Activated T-helper 1 cell treated with Interleukin-2 at 50 U/mL for 16 hours (primary cell): ENCODE measurements at places on chromosomes 11 and 22.

DNA sequence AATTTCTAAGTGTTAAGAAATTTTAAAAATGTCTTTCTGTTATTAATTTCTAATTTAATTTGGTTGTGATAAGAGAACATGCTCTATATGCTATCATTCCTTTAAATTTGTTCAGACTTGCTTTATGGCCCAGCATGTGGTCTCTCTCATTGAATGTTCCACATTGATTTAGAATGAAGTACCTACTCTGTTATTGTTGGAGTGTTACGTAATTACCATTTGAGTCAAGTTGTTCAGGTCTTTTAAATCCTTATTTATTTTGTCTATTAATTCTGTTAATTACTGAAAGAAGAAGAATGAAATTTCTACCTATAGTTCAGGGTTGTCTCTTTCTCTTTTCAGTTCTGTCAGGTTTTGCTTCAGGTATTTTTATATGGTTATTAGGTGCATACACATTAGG lies 57.0 kb downstream of the PRMT3 start:
- no peak for DNase-seq

GRCh38 chr22:36745301-36745995 lies 30.5 kb downstream of the IFT27 start:
- DNase-seq, result no peak

- DNase-seq, result no peak
Observed at GRCh38 chr11:1333091-1333772, 23.8 kb upstream of the TOLLIP start.

- no peak for DNase-seq
Observed at GRCh38 chr22:41919357-41920224, 4.7 kb upstream of the SHISA8 start.

DNA sequence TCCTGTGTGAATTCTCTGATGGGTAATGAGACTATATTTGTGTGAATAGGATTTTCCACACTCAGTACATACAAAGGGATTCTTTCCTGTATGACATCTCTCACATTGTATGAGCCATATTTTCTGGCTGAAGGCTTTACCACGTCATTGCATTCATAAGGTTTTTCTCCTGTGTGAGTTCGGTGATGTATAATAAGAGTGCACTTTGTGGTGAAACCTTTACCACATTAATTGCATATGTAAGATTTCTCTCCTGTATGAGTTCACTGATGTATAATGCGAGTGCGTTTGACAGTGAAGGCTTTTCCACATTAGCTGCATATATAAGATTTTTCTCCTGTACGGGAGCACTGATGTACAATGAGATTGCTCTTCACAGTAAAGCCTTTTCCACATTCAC lies 455.4 kb upstream of the CNTN5 start:
- no peak for DNase-seq

DNA sequence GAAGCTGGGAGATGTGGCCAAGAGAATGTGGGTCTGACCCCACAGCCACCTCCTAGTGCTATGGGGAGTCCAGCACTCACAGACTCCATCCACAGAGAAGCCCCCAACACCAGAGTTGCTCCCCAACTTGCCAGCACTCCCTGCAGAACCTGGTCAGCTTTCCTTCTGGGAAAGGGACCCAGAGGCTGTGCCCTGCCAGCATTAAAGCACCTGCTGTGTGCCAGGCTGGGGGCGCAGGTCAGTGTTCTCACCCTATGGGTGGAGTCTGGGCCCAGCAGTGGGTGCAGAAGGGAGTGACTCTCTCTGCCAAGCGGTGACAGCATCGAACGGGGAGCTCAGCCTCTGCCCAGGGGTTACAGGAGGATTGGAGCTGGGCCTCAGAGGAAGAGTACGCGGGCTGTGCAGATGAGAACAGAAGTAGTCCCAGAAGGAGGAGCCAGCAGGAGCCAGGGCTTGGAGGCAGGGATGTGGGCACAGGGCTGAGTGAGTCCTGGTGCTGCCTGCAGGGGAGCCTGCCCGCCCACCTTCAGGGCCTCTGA lies 114.4 kb downstream of the MPPED1 start:
- no peak for DNase-seq

DNA sequence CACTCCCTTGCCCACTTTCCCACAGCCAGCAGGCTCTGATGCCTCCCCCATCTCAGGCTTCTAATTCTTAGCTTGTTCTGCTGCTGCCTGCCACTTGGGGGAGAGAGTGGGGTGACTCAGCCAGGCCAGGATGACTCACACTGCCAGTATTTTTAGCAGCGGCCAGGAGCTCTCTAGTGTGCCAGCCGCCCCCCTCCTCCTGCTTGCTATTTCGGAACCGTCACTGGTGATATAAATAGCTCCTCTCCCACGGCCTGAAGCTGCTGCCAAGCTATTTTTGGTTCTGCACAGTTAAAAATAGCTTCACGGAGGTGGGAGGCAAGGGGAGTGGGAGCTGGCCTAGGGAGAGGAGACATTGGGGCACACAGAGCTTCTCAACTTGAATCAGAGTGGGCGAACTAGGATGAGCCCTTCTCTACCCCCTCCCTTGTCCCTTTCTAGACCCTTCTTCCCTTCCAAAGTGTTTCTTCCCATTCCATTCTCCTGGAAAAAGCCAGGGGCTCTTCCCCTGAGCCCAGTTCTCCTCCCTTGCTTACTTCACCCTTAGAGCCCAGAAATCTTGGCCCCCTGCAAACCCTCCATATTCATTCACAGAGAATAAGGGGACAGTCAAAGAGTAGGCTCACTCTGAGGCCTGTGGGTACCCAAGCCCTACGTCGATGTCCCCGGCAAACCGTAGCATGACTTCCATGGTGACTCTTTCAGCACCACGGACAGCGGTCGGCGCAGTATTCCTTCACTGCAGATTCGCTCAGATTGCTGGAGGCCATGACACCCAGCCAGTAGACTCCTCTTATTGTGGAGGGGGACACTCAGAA lies 2.5 kb upstream of the NPAS4 start:
- no peak for DNase-seq

DNA sequence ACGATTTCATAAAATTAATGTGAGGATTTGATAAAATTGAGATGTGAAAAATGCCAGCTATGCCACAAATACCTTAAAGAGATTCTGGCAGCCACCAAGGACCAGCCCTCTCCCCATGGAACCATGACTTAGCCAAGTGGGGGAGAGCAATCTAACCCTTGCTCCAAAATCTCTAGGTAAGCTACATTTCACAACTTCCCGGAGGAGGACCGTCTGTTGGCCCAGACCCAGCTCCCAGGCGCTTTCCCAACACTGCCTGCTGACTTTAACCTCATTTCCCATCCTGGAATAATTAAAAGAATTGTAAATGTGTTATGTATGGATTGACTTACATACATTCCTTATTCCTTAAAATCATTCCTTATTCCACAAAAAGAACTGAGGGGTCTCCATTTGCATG lies 47.5 kb upstream of the TENM4 start:
- DNase-seq, result no peak
